Stimulated activated CD4-positive, alpha-beta T cell treated with anti-CD3 and anti-CD28 coated beads, Interleukin-4, amount 100 ng/mL, for 4 hours (primary cell): ENCODE measurements at places on chromosomes 16 and 17.

- DNase-seq, result no peak
Observed at GRCh38 chr16:10769381-10769780, 25.7 kb downstream of the NUBP1 start.

- no peak for DNase-seq
Observed at GRCh38 chr16:11234884-11235702, 20.9 kb downstream of the SOCS1 start.

DNA sequence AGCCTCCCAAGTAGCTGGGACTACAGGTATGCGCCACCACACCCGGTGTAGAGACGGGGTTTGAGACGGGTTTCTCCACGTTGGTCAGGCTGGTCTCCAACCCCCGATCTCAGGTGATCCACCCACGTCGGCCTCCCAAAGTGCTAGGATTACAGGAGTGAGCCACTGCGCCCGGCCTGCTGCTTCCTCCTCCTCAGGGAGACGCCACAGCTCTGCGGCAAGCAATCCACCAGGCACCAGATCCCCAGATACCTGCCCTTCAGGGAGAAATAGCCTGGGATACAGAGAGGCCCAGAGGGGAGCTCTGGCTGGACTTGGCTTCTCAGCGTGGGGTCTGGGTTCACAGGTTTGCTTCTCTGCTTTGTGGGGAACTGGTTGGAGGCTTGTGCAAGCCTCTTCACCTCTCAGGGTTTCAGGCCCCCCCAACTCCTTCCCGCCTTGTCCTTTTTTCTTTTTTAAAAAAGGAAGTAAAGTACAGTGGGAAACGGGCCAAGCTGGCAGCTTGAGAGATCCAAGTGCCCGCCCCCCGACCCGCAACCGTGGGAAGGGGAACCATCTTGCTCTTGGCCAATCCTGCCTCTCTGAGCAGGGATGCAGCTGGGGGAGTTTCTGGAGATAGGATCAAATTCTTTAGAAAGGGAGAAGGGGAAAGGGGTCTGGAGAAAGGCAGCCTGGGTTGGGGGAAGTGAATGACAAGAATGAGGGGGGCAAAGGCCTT lies 2.6 kb upstream of the SPHK1 start:
- no peak for DNase-seq

GRCh38 chr17:38431346-38432145 lies 3.3 kb downstream of the ARHGAP23 start:
- DNase-seq, result no peak

- DNase-seq, result peak; percentile 25
Observed at GRCh38 chr16:28974007-28974436, 556 bp upstream of the SPNS1 start.

DNA sequence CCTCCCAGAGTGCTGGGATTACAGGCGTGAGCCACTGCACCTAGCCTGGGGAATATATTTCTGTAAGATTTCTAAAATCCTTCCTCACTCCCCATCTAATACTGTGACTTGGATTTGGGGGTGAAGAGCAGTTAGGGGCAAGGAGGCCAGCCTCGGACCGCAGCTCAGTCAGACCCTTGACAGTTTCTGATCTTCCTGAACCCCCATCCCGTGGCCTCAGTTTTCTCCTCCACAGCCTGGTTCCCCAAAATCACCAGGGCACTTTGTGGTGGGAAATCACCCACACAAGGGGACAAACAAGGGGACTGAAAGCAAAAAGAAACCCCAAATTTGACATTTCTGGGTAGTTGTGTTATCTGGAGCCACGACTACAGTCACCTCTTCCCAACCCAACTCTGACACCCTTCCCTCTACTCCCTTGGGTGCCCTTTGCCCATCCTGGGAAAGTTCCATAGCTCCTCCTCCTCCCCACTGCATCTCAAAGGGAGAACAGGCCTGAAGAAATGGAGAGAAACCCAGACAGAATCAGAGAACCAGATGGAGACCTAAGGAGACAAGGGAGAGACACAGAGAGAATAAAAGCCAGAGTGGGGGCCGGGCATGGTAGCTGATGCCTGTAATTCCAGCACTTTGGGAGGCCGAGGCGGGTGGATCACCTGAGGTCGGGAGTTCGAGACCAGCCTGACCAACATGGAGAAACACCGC lies 2.8 kb upstream of the STAT5A start:
- no peak for DNase-seq

- DNase-seq, result no peak
Observed at GRCh38 chr17:61444831-61445230, 7.4 kb upstream of the TBX4 start.

DNA sequence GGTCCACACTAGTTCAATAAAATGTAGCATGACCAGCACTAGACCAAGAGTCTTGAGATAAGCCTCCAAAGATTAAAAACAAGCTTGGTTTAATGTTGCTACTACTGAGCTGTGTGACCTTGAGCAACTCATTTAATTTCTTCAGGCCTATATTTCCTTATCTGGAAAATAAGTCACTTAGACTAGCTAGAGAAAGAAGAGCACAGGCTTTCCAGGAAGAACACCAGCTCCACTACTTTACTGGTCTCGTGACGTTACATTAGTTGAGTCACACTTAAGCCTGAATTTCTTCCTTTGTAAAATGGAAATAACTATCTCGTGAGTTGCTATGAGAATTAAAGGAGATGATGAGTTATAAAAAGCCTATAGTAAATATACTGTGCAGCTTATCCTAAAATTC lies 5.4 kb downstream of the HELZ start:
- no peak for DNase-seq

GRCh38 chr16:66130296-66130905 lies 236.1 kb upstream of the CDH5 start:
- DNase-seq, result no peak
